ENCODE measurements at places on chromosomes 3 and 15. TPM values are rescaled to one million over a fixed set of nuclear protein-coding genes. Genes with fewer than 3 reads are reported as not detected.

DNA sequence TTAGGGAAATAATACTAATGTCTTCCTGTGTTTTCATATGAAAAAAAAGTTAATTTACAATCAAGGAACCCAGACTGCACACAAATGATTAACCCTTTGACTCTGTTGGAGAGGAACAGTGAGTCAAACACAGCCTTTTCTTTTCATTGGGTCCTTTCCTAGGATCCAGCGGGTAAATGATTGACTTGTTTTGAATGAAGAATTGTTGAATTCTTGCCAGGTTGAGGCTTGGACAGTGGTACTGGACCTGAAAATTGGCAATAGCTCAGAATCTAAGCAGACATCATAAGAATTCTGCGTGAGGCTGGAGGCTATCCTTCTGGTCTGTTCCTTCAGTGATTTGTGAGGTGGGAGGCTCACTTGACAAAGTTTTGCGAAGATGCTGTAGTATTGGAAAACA is 143.0 kb downstream of the RYR3 start:
- DNase-seq: no peak

GRCh38 chr15:59322056-59322759 is 50.5 kb downstream of the MYO1E start:
- no peak for DNase-seq

DNA sequence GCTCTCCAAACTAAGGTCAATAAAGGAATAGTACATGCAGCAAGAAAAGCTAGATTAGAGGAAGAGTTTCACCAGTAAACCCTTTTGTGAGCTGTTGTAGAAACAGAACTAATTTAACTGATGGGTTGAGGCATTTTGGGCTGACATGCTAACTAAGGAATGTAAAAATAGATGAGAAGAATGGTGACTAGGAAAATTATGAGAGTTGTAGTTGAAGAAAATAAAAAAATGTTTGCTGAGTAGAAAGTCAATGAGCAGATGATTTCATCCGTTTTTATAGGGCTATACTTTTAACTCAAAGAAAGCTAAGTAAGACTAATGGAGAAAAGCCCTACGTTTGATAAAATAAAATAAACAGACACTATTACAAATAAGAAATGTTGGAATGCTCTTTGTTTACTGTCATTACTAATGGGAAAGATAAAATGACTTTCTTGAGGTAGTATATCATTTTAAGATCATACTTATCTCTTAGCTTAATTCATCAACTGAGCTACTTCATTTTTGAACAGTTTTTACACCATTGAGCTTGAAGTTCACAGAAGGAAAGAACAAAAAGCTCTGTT is 209.4 kb upstream of the DPH6 start:
- DNase-seq: no peak

The PRR20G gene
- total RNA-seq: not detected

DNA sequence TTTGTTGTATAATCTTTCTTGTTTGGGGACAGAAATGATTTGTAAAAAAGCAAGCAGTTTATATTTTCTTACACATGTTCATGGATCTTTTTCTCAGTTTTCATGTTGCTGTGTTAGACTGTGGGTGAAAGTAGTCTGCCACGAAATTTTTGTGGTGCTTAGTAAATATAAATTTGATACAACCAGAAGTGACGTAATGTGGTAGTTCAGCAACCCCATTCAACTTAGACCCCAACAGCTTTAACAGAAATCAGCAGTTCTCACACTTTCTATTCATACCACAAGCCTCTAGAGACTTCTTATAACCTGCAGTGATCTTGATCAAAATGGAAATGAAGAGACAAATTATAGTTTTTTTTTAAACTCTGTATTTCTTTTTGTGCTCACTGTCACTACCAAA is 120.2 kb upstream of the IGSF10 start:
- no peak for DNase-seq

- no peak for DNase-seq
These were observed 459.7 kb upstream of the ZNF385D start for GRCh38 chr3:22210693-22211092.

- no peak for DNase-seq
These were observed 96.2 kb upstream of the ARHGEF26 start for GRCh38 chr3:154025007-154025406.

Measured in mesenteric fat pad (tissue), 1 donor.